ENCODE measurements at places on chromosomes 5 and 9. TPM values are rescaled to one million over a fixed set of nuclear protein-coding genes. Genes with fewer than 3 reads are reported as not detected.

DNA sequence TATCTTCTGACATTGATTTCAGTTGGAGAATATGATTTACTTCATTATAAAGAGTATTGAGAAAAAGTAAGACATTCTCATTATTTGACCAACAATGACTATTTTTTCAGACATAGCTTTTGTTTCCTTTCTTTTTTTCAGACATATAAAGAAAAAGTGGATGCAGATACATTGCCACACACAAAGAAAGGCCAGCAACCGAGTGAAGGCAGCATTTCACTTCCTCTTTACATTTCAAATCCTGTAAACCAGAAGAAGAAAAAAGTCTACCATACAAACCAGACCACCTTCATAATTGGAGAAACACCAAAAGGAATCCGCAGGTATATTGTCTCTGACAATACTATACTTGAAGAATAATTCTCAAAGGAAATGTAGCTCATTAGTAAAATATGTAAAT is 128.9 kb downstream of the ERCC6L2 start:
- DNase-seq = no peak

DNA sequence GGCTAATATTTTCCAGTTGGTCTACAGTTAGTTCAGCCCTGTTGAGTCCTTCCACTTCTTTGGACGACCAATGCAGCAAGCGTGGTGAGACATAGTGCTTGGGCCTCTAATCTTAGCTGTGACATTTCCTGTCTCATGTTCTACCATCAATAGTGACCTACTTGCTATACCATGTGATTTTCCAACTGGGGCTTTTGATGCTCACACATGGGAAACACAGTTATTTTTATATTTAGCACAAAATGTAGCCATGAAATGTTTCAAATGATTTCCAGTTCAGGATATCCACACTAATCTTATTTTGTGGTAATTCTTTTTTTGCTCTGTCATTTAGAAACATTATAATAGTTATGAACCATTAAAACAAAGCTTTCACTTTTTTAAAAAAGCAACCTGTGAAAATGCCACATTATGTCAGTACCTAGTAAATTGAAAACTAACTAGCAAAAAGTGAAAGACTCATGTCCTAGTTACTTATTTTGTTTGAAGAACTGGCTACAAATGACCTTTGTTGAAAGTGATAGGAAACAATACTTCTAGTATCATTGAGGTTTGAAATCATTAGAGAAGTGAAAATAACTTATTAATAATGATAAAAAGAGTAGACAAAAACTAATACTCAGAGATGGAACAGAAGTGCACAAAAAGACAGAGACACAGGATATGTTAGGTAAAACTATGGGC is 18.3 kb downstream of the MARCHF3 start:
- no peak for DNase-seq

GRCh38 chr9:132670457-132671391 is at the start of gene GTF3C4:
GTF3C4 (plus strand) TSS chr9:132670464; CDS start chr9:132670599, 135 bp downstream.
- peak; percentile 53 for DNase-seq

DNA sequence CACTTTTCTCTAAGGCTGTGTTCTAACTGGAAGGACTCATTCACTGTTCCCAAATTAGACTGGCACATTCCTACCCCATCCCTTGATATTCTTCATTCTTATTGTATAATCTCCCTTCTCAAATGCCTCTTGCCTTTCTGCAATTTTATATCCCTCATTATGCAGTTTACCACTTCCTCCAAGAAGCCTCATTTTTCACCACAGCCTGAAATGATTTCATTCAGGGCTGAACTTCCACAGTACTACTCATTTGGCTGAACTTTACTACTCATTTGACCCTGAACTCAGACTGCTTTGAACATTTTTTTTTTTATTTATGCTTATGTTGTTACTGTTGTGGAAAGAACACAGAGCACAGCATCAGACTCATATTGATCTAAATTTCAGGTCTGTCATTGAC is 32.7 kb downstream of the GRIA1 start:
- no peak for DNase-seq

GRCh38 chr5:7589800-7590199 is 193.9 kb downstream of the ADCY2 start:
- DNase-seq = no peak

DNA sequence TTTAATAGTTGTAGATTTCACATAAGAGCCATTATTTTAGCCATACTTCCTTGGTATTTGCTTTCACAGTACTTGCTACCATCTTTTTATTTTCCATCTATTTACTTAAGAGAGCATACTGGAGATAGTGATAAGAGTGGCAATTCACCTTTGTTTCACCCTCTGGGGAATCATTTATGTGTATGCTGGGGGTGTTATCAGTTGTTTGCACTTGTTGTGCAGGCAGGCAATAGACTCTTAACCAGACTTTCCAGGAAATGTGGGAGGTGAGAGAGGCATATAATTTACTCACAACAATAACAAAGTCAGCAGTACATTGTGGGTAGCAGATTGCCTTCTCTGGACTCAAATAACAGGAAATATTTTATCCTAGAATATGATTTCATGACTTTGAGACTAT is 1018.3 kb downstream of the CDH12 start:
- DNase-seq = no peak

- DNase-seq = no peak
Observed at GRCh38 chr5:32254881-32255539, 57.7 kb downstream of the MTMR12 start.

GRCh38 chr9:136572003-136572827 is 26.4 kb upstream of the NOTCH1 start:
- peak; percentile 86 for DNase-seq

DNA sequence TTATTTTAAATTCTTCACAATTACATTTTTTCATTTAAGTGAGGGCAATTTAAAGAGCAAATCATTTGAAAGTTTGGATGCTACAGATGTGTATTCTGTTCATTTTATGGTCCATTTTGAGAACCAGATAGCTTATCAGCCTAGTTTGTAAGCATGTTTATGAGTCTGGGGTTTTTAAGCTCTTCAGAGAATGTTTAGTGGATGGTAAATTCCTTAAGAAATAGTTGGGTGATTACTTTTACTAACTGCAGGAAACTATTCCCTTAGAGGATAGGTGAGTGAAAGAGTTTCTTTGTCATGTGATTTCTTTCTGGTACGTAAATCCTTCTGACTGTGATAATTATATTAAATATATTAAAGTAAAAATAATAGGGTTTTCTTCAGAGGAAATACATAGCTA is 17.6 kb downstream of the RASGRF2 start:
- no peak for DNase-seq

The PCDHGA5 gene
- 6.9 TPM for total RNA-seq

The IFNA2 gene
- not detected for total RNA-seq

The C9orf153 gene
- total RNA-seq = 0.55 TPM

The GPRIN1 gene
- 6.5 TPM for total RNA-seq
